ENCODE measurements at places on chromosomes 13 and 19.

DNA sequence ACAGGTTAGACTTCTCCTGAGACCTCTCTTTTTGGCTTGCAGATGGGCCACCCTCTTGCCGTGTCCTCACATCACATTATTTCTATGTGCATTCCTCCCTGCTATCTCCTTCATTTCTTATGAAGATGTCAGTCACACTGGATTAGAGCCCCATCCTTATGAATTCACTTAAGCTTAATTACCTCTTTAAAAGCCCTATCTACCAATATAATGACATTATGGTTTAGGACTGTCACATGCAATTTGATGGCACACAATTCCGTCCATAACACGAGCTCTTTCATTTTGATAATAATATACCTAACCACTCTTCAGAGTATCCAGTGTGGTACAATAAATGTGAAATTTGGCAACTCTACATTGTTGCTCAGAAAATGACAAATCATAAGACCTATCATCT is 1037.3 kb downstream of the DIAPH3 start:
- no peak for DNase-seq

DNA sequence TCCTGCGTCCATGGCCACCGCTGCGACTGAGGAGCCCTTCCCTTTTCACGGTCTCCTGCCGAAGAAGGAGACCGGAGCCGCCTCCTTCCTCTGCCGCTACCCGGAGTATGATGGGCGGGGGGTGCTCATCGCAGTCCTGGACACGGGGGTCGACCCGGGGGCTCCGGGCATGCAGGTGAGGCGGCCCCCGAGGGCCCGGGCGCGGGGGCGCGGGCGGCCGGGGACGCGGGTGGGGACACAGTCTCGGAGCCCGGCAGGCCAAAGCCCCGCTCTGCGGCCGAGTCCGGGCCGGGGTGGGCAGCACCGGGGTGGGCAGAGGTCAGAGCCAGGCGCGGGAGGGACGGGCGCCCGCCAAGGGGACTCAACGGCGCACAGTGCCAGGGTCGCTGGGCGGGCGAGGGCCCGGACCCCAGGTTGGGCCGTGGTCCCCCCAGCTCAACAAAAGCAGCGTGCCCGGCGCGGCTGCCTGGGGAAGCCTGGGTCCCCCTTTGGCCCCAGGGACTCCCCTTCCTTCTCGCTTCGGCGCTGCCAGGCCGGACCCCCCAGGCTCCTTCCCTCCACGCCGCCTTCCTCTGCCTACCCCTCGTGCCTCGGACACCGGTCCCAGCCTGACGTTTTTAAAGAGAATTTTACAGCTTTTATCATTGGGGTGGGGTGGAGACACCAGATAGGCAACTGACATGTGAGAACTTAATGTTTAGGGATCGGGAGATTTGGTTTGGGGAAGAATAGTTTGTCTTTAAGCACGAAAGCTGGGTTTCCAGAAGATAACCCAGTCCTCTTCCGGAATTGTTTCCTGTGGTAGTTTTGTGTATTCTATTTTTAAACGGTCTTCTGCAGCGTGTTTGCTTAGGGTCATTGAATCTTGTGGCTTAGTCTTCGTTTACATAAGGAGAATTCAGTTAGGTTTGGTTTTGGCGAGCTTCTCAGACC is 509 bp downstream of the TPP2 start:
- DNase-seq: no peak

DNA sequence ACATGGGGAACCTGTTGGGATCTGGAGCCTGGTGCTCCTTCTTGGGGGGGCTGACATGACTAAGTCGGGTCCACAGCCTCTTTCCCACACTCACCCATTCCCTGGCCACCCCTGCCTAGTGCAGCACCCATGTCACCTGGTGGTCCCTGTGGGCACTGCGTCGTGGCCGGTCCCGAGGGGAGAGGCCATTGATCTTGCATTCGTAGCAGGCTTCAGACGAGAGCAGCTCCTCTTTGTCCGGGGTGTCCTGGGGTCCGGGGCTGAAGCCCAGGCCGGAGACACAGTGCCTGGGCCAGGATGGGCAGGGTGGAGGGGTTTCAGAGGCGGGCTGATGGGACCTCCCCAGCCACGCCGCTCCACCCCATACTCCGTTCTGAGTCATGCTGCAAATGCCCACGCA is 19.4 kb downstream of the CCL25 start:
- DNase-seq: no peak

DNA sequence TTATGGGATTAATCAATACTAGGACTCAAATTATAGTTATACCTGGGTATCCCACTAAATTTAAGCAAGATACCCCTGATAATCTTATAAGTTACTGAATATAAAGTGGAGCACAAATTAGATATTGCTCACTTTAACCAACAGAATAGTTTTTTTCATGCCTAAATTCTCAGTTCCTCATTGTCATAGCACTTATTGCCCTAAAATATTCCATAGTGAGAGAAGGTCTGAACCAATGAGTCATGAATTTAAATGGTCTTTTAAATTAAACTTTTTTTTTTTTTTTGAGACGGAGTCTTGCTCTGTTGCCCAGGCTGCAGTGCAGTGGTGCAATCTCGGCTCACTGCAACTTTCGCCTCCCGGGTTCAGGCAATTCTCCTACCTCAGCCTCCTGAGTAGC is 42.4 kb downstream of the ZNF136 start:
- no peak for DNase-seq

GRCh38 chr19:6723108-6723618 is 2.7 kb upstream of the C3 start:
- DNase-seq: no peak

- no peak for DNase-seq
Measured at GRCh38 chr13:49300276-49300675, 52.6 kb downstream of the CDADC1 start.
